Calu3 (cell line): ENCODE measurements at places on chromosomes 7 and 10.

GRCh38 chr10:61760943-61761824, 98.5 kb downstream of the CABCOCO1 start:
- DNase-seq = no peak
- peak overlapping the region; percentile 95 for H3K27ac ChIP-seq
- peaks cover 27% of the 10 kb centered on the region for H3K36me3 ChIP-seq
- H3K4me3 ChIP-seq = peak overlapping the region; percentile 57
- H3K4me1 ChIP-seq = peaks cover 56% of the 10 kb centered on the region

DNA sequence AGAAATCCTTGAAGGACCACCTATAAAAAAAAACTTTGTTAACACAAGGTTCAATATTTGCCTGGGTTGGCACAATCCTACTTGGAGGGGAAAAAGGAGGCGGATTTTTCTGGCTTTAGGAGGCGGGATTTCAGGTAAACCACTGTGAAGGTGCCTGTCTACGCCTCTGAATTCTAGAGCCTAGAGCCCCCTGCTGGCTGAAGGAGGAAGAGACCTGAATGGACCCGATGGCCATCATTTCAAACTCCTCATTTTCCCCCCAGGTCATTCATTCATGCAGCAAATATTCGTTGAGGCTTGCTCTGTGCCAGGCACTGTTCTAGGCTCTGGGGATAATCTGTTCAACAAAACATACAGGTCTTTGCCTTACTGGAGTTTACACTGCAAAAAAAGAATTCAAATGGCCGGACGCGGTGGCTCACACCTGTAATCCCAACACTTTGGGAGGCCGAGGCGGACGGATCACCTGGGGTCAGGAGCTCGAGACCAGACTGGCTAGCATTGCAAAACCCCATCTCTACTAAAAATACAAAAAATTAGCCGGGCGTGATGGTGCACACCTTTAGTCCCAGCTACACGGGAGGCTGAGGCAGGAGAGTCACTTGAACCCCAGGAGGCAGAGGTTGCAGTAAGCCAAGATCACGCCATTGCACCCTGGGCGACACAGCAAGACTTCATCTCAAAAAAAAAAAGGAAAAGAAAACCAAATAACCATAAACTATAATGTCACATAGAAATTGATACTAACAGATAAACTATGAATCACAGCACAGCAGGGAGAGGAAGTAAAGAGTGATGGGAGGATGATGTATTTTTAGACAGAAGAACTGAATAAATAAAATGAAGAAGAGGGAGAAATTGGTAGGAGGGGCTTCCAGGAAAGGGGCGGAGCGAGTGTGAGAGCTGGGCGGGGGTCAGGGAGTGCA, 90.1 kb upstream of the NFE2L3 start:
- peak; percentile 91 for DNase-seq
- H3K36me3 ChIP-seq = no peaks in the 10 kb centered on the region
- H3K4me1 ChIP-seq = peaks cover 12% of the 10 kb centered on the region
- no peak overlapping the region for H3K4me3 ChIP-seq
- H3K27ac ChIP-seq = no peak overlapping the region
- peaks cover 43% of the 10 kb centered on the region for H3K27me3 ChIP-seq

GRCh38 chr7:155815332-155816191, 3.3 kb upstream of the SHH start:
- DNase-seq = peak; percentile 93
- peak overlapping the region; percentile 63 for H3K27ac ChIP-seq
- H3K36me3 ChIP-seq = peaks cover 17% of the 10 kb centered on the region
- H3K27me3 ChIP-seq = peaks cover 40% of the 10 kb centered on the region

GRCh38 chr10:28385748-28386502, 83.1 kb upstream of the MPP7 start:
- no peaks in the 10 kb centered on the region for H3K36me3 ChIP-seq
- no peak overlapping the region for H3K27ac ChIP-seq
- DNase-seq = no peak
- no peak overlapping the region for H3K4me3 ChIP-seq
- H3K4me1 ChIP-seq = no peaks in the 10 kb centered on the region

GRCh38 chr7:124130-124949, 68.0 kb upstream of the FAM20C start:
- no peak overlapping the region for H3K4me3 ChIP-seq
- no peak for DNase-seq
- H3K27me3 ChIP-seq = peaks cover 75% of the 10 kb centered on the region
- no peaks in the 10 kb centered on the region for H3K4me1 ChIP-seq
- no peak overlapping the region for H3K27ac ChIP-seq

DNA sequence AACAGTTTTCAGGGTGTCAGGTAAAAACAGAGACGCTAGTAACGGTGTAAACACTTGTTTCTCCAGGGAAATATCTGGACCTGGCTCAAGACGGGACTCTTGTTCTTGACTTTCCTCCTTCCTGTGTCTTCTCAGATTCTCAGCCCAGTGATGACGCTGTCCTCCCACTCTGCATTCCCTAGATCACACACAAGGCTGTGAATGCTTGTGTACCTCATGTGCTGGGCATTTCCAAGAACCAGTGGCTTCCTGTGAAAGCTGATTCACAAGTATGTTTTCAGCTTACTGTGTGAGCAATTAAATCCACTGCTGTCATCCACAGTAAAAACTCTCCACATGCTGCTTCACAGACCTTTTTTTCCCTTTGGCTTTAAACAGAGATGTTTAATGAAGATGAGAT, 193.8 kb upstream of the DPP6 start:
- H3K36me3 ChIP-seq = peaks cover 5% of the 10 kb centered on the region
- no peak for DNase-seq
- H3K4me3 ChIP-seq = no peak overlapping the region

GRCh38 chr7:151768805-151769187, 108.1 kb downstream of the PRKAG2 start:
- H3K4me1 ChIP-seq = no peaks in the 10 kb centered on the region
- DNase-seq = no peak
- peaks cover 85% of the 10 kb centered on the region for H3K27me3 ChIP-seq
- H3K36me3 ChIP-seq = no peaks in the 10 kb centered on the region
- H3K4me3 ChIP-seq = no peak overlapping the region

- DNase-seq = no peak
- H3K4me1 ChIP-seq = no peaks in the 10 kb centered on the region
- H3K27ac ChIP-seq = no peak overlapping the region
- no peaks in the 10 kb centered on the region for H3K27me3 ChIP-seq
- H3K36me3 ChIP-seq = no peaks in the 10 kb centered on the region
Observed at GRCh38 chr7:93968911-93969620, 35.1 kb downstream of the BET1 start.

DNA sequence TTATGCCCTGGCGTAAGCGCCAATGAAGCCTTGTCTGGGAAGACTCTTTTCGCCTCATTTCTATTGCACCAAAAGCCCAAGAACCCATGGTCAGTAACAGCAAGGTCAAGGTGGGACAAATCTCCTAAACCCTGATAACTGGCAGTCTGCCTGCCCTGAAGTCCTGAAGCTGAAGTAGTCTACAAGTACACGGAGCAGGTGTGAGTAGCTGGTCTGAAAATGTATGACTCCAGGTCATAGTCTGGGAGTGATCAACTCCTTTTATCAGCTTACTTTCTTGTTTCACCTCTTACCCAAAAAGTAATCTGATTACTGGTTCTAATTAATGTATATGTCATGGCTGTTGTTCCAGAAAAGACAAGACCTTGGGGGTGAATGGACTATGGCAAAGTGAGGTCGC, 107.3 kb upstream of the EFCAB10 start:
- H3K36me3 ChIP-seq = peaks cover 11% of the 10 kb centered on the region
- peaks cover 16% of the 10 kb centered on the region for H3K4me1 ChIP-seq
- H3K27ac ChIP-seq = no peak overlapping the region
- H3K27me3 ChIP-seq = no peaks in the 10 kb centered on the region

DNA sequence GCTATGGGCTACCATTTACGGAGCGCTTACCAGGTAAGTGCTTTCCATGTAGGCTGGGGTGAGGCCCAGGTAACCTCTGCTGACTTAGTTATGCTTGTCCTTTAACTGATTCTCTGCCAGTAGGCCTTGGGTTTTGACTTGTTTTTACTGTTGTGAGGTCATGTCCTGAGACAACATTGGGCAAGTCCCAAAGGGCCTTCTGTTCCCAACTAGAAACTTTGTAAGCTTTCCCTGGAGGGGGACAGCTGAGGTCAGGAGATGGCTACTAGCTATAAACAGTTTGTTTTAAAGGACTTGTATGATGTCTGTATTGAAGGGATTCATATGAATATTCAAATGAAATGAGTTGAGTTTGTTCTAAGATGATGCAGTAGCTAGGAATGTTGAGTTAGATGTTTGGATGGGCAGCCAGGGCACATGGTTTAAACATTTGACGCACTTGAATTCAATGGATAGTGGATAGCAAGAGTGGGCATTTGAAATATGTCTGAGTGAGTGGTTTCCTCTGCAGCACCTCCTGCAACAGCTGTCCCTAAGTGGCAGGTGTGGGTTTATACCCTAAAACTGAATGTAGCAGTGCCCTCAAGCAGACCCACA, 10.0 kb upstream of the SGPL1 start:
- no peak for DNase-seq
- no peak overlapping the region for H3K4me3 ChIP-seq
- H3K27me3 ChIP-seq = peaks cover 43% of the 10 kb centered on the region
- H3K36me3 ChIP-seq = no peaks in the 10 kb centered on the region

- H3K27ac ChIP-seq = no peak overlapping the region
- no peaks in the 10 kb centered on the region for H3K36me3 ChIP-seq
- DNase-seq = no peak
- no peak overlapping the region for H3K4me3 ChIP-seq
Observed at GRCh38 chr10:130799532-130799931, 512.0 kb downstream of the TCERG1L start.
